Airway epithelial cell (primary cell): ENCODE measurements at places on chromosomes 4 and X. TPM values are rescaled to one million over a fixed set of nuclear protein-coding genes. Genes with fewer than 3 reads are reported as not detected.

The CFP gene
- total RNA-seq = 0.21 TPM in 1 of 2 replicates, not detected in the other

The UGT8 gene
- 1.2 and 2.2 TPM in 2 replicates for total RNA-seq

The GRPEL1 gene
- total RNA-seq = 47.8 and 49.1 TPM in 2 replicates

The FHIP1A gene
- 13.1 and 18.4 TPM in 2 replicates for total RNA-seq

The NEUROG2 gene
- not detected in 2 replicates for total RNA-seq

The ARHGAP6 gene
- 0.09 and 0.14 TPM in 2 replicates for total RNA-seq

The SRPK3 gene
- 0.07 TPM in 1 of 2 replicates, not detected in the other for total RNA-seq

The INTS6L gene
- total RNA-seq = 3.9 and 5.4 TPM in 2 replicates

The DCAF12L1 gene
- total RNA-seq = not detected in 2 replicates

The MAGEA1 gene
- not detected in 2 replicates for total RNA-seq

The ASMT gene
- not detected in 2 replicates for total RNA-seq

The AFP gene
- 0.56 TPM in 1 of 2 replicates, not detected in the other for total RNA-seq

The FGA gene
- total RNA-seq = not detected in 2 replicates

The BEX5 gene
- total RNA-seq = 0.79 TPM in 1 of 2 replicates, not detected in the other

The RASGEF1B gene
- 1.2 and 1.3 TPM in 2 replicates for total RNA-seq

The CENPE gene
- 11.1 and 12.5 TPM in 2 replicates for total RNA-seq

The CABS1 gene
- total RNA-seq = not detected in 2 replicates

The FDCSP gene
- not detected in 2 replicates for total RNA-seq

The SMIM10 gene
- 0.14 and 0.33 TPM in 2 replicates for total RNA-seq

The POU4F2 gene
- not detected in 2 replicates for total RNA-seq

The LRPAP1 gene
- total RNA-seq = 147 and 152 TPM in 2 replicates

The UGT2B10 gene
- not detected in 2 replicates for total RNA-seq

The CFAP99 gene
- total RNA-seq = not detected in 2 replicates

The SPARCL1 gene
- not detected in 2 replicates for total RNA-seq

The NDNF gene
- 0.09 TPM in 1 of 2 replicates, not detected in the other for total RNA-seq

The SPANXA1 gene
- total RNA-seq = not detected in 2 replicates

The ZNF630 gene
- 0.37 and 1.6 TPM in 2 replicates for total RNA-seq

The FAM47A gene
- not detected in 2 replicates for total RNA-seq

The SPANXC gene
- total RNA-seq = not detected in 2 replicates

The TRPC3 gene
- total RNA-seq = 0.07 TPM in 1 of 2 replicates, not detected in the other

The NOP14 gene
- 30.8 and 31.4 TPM in 2 replicates for total RNA-seq

The CTAG1A gene
- not detected in 2 replicates for total RNA-seq

The ENPEP gene
- 0.07 TPM in 1 of 2 replicates, not detected in the other for total RNA-seq

The MTMR8 gene
- 0.49 TPM in 1 of 2 replicates, not detected in the other for total RNA-seq
